Daoy (cell line): ENCODE measurements at places on chromosomes 2 and 18. TPM values are rescaled to one million over a fixed set of nuclear protein-coding genes. Genes with fewer than 3 reads are reported as not detected.

The MCFD2 gene
- total RNA-seq, result 80.7 and 115 TPM in 2 replicates

The REG1A gene
- 0.57 TPM in 1 of 2 replicates, not detected in the other for total RNA-seq

The ZNF385B gene
- total RNA-seq, result not detected in 2 replicates

The ARHGAP28 gene
- 3.6 and 25.5 TPM in 2 replicates for total RNA-seq

The GALNT14 gene
- total RNA-seq, result 22.3 and 32.3 TPM in 2 replicates

The SCYGR4 gene
- not detected in 2 replicates for total RNA-seq

The ITPRIPL1 gene
- total RNA-seq, result 2.4 and 2.7 TPM in 2 replicates

The MBOAT2 gene
- 21.0 and 37.4 TPM in 2 replicates for total RNA-seq

The SPR gene
- 33.7 and 39.1 TPM in 2 replicates for total RNA-seq

The ARHGEF4 gene
- total RNA-seq, result 0.27 and 1.5 TPM in 2 replicates

The AKAIN1 gene
- total RNA-seq, result not detected in 2 replicates
